HS-5 (cell line): ENCODE measurements at places on chromosomes 2 and 18.

DNA sequence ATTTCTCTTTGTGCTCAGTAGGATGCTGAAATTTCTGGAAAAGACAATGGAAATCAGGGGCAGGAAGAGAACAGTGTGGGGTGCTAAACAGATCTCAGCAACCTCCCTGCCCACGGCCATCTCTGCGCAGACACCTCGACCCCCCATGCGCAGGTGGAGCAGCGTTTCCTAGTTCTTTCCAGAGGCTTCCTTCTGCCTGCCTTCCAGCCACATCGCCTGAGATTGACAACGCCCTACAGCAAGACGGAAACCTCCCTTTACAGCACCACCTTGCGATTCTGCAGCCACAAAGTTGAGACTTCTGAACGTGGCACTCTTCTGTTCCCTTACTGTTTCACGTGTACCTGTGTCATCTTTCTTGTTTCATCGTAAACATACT is 31.4 kb upstream of the CASP8 start:
- DNase-seq, result no peak

DNA sequence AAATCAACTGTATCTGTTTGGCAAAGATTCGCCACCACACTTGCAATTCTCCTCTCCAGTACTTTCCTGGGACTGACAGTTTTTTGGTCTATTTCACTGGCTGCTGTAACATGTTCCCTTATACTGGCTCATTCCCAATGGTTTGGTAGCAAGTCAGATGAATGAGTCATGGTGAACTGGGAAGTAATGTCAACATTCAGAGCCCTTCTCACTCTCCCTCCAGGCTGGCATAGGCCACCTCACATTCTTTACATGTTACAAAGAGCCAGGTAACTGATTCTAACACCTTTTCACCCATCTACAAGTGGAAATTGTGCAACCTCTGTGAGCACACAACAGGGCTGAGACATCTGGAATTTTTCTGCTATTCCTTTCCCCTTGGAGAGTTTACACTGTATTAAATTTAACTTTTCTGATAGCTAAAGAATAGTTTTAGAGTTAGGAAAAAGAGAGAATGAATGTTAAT is 111.3 kb upstream of the TLK1 start:
- DNase-seq, result peak; percentile 85

- no peak for DNase-seq
Observed at GRCh38 chr2:11377928-11378545, 33.6 kb upstream of the ROCK2 start.

- DNase-seq, result no peak
Observed at GRCh38 chr2:178863856-178864620, 56.8 kb upstream of the TTN start.

DNA sequence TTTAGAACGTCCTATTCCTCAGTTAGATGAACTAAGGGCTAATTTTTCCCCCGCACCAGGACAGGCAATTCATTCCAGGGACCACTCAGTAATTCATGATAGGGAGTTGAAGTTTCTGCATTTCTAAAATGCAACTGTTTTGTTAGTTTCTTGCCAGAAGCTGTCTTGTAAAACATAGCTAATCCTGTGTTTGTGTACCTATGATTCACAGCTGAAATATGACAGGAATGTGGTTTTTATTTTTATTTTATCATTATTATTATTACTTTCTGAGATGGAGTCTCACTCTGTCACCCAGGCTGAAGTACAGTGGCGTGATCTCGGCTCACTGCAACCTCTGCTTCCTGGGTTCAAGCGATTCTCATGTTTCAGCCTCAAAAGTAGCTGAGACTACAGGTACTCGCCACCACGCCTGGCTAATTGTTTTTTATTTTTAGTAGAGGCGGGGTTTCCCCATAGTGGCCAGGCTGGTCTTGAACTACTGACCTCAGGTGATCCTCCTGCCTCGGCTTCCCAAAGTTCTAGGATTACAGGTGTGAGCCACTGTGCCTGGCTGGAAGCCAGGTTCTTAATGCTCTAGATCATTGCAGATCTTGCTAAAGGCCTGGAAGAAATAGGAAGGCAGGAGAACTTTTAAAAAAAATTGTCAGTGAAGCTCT is 154.8 kb upstream of the FHL2 start:
- no peak for DNase-seq

DNA sequence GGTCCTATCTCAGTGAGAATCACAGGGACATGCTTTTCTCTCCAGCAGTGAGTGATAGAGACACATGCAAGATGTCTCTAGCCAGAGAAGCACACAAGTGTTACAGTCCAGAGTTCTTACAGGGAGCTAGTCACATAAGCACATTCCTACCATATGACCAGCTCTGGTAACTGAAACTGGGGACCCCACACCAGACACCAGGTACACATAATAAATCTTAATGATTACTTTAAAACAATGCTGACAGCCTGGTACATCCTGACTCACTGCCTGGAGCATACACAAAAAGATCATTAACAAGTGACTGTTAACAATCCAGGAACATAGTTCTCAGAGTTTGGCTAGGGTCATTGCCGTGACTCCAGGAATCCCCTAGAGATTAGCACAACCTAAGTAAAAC is 53.6 kb downstream of the GALNT1 start:
- no peak for DNase-seq

GRCh38 chr2:149652926-149653325 is 65.4 kb upstream of the MMADHC start:
- no peak for DNase-seq

GRCh38 chr2:235055891-235056516 is 104.2 kb downstream of the SH3BP4 start:
- no peak for DNase-seq

- DNase-seq, result no peak
Observed at GRCh38 chr2:128279009-128279408, 39.7 kb downstream of the HS6ST1 start.

DNA sequence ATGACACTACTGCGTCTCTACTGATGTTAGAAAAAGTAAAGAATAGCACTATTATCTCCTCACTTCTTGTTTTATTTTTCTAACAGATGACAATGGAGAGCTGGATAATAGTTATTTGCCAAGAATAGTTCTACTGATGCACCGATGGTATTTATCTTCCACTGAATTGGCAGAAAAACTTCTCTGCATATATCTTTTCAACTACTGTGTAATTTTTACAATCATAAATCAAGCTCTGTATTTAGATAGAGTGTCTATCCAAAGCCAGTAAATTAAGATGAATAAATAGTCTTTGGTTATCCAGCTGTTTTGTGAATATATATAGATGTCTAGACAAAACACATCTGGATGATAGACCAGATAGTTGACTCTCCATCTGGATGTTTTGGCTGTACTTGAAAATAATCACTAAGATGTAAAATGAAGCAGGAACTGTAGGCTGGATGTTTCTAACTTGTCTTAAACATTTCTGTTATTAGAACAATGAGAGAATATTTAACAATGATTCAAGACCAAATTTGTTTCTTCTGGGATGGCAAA is 40.1 kb downstream of the RASGRP3 start:
- DNase-seq, result no peak

- DNase-seq, result no peak
Observed at GRCh38 chr2:136347981-136348380, 230.0 kb upstream of the CXCR4 start.

DNA sequence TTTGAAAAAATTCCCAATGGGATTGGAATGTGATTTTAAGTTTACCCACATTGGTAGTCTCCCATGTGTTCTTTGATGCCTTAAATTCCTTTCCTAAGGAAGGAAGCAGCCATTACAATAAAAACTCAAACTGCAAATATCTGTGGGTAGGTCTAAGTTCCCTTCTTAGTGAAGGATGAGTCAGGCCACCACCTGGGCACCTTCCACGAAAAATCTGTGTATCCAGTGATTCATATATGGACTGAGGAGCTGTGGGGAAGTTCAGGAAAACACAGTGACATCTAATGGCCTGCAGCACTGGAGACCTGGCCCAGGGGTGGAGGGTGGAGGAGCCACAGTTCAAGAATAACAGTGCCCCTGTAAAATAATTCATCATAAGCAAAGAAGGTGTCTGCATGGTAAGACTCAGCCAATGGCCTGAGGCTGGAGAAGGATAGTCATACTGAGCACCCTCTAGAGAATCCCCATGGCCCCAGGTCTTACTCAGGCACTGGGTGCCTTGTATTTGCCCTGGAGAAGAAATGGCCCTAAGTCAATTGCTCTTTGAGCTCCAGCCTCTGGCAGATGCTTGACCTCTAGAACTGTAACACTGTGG is 248.6 kb downstream of the SP3 start:
- peak; percentile 28 for DNase-seq

DNA sequence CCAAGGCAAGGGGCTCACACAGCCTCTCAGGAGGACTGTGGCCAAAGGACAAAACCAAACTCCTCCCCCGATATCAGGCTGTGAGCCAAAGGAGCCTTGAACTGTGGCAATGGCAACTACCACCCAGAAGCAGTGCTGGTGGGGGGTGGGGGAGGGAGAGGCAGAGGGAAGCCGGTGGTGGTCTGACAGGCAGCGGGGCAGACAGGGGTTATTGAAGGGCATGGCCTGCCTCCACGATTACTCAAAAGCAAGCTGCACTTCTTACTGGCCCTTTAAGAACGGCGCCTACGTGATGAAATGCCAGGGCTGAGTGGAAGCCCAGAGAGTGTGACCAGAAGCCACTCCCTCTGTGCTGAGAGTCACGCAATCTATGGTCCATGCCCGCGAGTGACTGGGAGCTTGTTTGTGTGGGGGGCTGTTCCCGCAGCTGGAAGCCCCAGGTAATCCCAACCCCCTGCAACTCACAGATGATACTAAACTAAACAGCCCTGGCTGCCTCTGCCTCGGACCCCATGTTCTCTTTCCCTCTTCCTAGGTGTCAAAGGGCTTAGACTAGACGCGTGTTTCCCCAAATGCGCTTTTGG is 128.2 kb upstream of the CXCR4 start:
- DNase-seq, result no peak

- DNase-seq, result no peak
Observed at GRCh38 chr2:214226061-214226460, 184.8 kb upstream of the VWC2L start.

- no peak for DNase-seq
Observed at GRCh38 chr18:55443776-55444175, 144.2 kb downstream of the TCF4 start.

DNA sequence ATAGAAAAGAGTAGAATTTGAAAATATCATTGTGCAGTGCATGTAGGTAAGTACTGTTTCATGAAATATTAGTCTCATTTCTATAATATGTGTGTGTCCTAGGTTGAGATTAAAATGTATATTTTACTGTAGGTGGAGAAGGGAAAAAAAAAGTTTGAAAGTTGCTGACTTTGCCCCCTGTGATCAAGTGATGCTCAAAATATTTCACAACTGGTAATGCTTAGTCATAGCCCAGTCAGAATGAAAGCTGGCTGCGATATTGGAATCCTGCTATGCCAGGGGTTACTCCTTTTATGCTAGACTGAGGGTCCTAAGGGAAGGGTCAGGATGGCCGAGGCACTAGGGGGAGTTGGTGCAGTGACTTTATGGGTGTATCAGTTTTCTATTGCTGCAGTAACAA is 19.5 kb upstream of the CFAP36 start:
- DNase-seq, result peak; percentile 56

GRCh38 chr18:7272311-7273049 is 41.6 kb downstream of the LRRC30 start:
- DNase-seq, result peak; percentile 28

- DNase-seq, result no peak
Observed at GRCh38 chr18:70135604-70136003, 69.9 kb downstream of the RTTN start.

DNA sequence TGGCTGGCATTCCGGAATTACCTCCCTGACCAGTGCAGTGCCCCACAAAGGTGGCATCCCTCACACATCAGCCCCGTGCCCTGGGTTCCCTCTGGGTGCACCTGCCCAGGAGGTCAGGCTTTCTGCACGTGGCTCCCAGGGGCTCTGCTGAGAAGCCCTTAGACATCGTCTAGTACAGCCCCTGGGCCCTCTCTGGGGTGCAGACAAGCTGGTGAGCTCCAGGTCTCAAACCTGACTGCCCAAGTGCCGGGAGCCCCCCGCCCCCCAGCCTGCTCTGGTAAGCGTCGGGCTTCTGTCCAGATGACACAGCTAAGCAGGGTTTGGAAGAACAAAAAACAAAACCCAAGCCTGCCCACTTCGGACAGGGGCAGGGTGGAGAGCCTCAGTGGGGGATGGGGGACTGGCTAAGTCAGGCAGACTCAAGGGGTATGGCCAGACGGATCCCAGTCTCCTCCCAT is 20.2 kb downstream of the TWIST2 start:
- DNase-seq, result no peak

DNA sequence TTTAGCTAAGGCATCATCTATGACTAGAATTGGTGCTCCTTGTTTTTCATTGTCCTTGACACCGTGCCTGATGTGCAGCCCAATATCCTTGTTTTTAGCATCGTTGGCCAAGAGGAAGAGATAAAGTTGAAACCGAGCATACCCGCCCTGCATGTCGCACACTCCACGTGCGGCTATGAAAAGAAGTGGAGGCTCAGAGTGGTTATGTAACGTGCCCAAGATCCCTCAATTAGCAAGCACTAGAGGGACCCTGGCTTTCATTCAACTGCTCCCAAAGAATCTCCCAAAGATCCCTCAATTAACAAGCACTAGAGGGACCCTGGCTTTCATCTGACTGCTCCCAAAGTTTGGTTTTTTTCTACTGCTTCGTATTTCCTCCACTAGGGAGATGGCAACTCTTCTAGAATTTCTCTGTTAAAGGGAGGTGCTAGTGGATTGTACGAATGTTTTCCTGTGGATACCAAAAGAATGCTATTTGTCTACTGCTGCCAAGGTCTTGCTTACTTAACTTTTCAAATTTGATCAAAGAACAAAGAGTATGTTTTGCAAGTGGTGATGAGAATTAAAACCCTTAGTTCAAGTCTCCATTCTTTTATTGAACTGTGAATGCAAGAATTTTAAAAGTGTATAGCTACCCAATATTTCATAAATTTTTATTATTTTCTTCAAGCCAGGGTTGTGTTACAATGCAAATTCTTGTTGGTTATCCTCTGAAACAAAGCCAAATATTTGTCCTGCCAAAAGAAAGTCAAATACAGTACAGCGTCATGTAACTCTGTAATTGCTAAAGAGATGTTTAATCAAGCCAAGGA is 92.1 kb downstream of the AOX1 start:
- no peak for DNase-seq

DNA sequence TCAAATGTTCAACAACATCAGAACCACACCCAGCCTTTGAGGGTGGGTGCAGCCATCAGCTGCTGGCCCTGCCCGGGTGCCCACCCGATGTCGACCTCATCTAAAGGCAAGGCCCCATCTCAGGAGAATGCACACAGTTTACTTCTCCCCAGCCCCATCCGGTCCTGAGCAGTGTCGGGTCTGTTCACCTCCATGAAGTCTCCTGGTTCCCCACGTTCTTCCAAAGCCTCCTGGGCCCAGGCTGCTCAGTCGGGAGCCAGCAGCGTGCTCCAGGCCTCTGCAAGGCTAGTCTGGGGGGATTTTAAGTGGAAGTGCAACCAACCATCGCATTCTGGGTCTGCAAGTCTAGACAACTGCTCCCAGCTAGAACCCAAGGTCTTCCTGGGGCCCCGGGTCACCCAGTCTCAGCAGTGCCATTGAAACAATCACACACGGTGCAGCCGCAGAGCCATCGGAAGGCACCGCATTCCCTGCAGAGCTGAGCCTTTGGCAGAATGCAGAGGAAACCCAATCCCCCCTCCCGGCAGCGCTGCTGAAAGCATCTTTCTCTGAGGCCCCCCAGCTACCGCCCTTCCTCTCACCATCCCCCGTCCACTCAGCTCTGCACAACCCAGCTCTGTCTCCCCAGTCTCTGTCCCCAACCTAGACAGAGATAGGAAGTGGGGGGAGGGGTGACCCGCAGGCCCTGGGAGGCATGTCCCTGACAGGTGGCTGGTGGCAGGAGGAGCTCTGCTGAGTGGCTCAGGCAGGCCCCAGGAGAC is 8.5 kb downstream of the ESPNL start:
- no peak for DNase-seq

GRCh38 chr2:174878537-174879147 is 114.4 kb upstream of the CHRNA1 start:
- no peak for DNase-seq

GRCh38 chr2:178962805-178963433 is 87.0 kb downstream of the CCDC141 start:
- DNase-seq, result no peak
